ENCODE measurements at places on chromosomes 4 and X.

DNA sequence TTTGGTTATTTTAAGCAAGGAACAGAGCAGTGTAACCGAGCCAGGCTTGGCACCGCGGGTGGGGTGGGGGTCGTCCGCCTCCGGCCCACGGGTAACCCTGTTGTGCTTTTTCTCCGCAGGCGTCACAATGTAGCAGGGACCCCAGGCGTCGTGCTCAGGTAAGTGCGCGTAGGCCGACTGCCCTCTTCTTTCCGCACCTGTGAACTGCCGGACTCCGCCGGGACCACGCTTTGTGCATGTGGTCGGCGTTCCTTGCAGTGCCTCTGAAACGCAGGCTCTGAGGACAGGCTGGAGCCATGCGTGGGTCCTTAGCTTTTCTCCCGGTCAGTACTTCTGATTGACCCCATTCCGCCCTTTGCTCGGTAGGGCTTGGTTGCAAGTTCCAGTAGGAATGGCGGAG, 24.9 kb downstream of the PCGF3 start:
- no peak overlapping the region for H3K4me3 ChIP-seq
- H3K36me3 ChIP-seq, result peaks cover 34% of the 10 kb centered on the region
- no peak overlapping the region for H3K27ac ChIP-seq
- no peaks in the 10 kb centered on the region for H3K27me3 ChIP-seq
- no peak for DNase-seq

DNA sequence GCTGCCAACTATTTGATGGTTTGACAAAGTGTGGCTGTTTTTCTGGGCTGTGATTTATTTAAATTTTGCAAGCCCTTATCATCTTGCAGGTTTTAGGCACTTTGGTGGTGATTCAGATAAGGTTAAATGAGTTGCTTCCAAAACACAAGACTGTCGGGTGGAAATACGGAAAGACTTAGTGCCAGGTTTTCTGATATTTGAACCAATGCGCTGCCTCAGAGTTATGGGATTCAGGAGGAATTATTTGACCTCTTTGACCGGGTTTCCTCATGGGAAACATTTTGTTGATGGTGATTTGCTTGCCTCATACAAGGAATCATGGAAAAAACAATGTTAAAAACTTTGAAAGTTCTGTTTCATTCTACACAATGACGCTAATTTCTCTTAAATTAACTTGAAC, 136.1 kb upstream of the MAP9 start:
- H3K4me1 ChIP-seq, result no peaks in the 10 kb centered on the region
- no peak overlapping the region for H3K4me3 ChIP-seq
- no peaks in the 10 kb centered on the region for H3K27me3 ChIP-seq
- DNase-seq, result no peak
- H3K27ac ChIP-seq, result no peak overlapping the region

DNA sequence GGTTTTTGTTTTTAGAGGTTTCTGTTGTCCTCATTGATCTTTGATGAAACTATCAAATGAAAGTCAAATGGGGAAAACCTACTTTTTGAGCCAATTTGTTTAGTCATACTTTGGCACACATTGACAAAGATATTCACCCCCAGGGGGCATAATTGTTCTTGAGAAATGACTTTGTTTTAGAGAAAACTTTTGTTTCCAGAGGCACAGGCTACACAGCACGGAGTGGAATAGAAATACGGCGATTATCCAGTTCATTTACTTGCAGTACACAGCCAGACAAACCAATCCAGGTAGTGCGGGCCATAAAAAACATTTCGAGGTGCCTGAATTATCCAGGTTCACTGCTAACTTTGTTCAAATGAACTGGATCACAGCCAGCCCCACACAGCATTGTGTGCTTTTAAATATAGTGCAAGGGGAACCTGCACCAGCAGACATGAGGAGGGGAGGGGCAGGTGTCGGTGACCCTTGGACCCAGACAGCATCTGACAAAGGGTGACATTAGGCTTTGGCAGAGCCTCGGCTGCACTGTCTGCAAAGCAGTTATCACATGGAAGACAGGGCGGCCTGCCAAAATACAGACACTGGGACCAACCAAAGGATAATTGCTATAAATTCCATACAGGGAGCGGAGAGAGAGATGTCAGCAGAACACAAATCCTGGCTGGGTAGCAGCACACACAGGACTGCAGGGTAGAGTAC, 179.6 kb upstream of the NOCT start:
- H3K27me3 ChIP-seq, result no peaks in the 10 kb centered on the region
- H3K36me3 ChIP-seq, result no peaks in the 10 kb centered on the region
- H3K27ac ChIP-seq, result no peak overlapping the region
- no peaks in the 10 kb centered on the region for H3K4me1 ChIP-seq
- H3K4me3 ChIP-seq, result no peak overlapping the region

- no peaks in the 10 kb centered on the region for H3K27me3 ChIP-seq
- no peak overlapping the region for H3K27ac ChIP-seq
- H3K4me3 ChIP-seq, result no peak overlapping the region
- no peak for DNase-seq
- H3K36me3 ChIP-seq, result no peaks in the 10 kb centered on the region
- H3K4me1 ChIP-seq, result no peaks in the 10 kb centered on the region
Measured at GRCh38 chr4:4727536-4727935, 131.9 kb upstream of the MSX1 start.

DNA sequence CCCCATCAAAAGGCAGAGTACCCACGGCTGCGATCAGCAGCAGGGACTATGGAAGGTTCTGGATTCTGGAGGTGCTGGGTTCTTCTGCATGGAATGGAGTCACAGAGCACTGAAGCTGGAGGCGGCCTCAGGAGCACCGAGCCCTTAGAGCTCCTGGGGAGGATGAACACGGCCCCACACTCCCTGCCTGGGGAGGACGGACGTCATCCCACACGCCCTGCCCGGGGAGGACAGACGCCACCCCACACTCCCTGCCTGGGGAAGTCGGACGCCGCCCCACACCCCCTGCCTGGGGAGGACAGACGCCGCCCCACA, 9.9 kb downstream of the LRPAP1 start:
- no peaks in the 10 kb centered on the region for H3K4me1 ChIP-seq
- H3K27me3 ChIP-seq, result no peaks in the 10 kb centered on the region
- no peak overlapping the region for H3K27ac ChIP-seq
- no peak for DNase-seq
- H3K4me3 ChIP-seq, result no peak overlapping the region

DNA sequence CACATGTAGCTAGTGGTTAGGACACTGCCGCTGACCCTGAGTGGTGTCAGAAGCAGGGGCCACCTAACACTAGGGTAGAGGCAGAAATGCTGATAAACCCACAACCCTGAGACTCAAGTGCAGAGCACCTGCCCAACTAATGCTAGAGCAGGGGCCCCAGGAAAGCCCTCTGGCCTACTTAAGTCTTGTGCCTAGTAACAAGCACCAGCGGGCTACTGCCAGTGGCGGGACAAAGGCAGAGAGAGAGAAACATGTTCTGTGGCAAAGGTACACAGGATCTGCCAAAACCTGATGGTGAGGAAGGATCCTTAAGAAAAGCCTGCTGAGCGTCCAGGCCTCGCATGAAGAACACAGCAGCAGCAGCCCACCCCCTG, 172.4 kb downstream of the PRDM5 start:
- H3K4me3 ChIP-seq, result no peak overlapping the region
- no peak overlapping the region for H3K27ac ChIP-seq
- H3K27me3 ChIP-seq, result no peaks in the 10 kb centered on the region
- H3K36me3 ChIP-seq, result no peaks in the 10 kb centered on the region

DNA sequence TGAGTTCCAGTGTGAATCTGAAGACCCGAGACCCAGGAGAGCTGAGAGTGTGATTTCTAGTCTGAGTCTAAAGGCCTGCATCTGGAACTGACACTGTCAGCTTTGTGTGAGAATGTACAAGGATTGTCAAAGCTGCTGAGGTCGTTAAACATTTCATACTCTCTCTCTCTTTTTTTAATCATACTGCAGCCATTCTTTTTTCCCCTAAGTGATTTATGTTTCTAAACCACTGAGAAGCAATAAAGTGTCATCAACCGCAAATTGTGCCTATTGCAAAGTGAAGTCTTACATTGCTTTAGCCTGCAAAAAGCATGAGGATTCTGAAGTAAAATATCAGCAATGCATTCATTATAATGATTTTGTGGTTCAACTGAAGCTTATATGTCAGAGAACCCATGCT, 106.0 kb downstream of the ASMT start:
- no peak overlapping the region for H3K4me3 ChIP-seq
- H3K4me1 ChIP-seq, result no peaks in the 10 kb centered on the region
- H3K36me3 ChIP-seq, result no peaks in the 10 kb centered on the region
- H3K27ac ChIP-seq, result no peak overlapping the region
- DNase-seq, result no peak
- no peaks in the 10 kb centered on the region for H3K27me3 ChIP-seq

DNA sequence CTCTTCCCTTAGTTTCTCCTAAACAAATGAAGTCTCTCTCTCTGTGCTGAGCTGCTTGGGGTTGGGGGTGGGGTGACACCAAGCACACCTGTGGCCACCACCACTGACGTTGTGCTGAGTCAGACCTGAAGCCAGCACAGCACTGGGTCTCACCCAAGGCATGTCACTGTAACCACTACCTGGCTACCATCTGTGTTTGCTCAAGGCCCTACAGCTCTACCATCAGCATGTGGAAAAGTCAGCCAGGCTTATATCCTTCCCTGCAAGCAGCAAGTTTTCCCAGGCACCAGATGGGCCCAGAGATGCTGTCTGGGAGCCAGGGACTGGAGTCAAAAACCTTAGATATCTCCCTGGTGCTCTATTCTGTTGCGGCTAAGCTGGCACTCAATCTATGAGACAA, 6.9 kb downstream of the CXCL10 start:
- H3K27me3 ChIP-seq, result no peaks in the 10 kb centered on the region
- no peak for DNase-seq
- no peaks in the 10 kb centered on the region for H3K36me3 ChIP-seq
- no peak overlapping the region for H3K27ac ChIP-seq
- no peak overlapping the region for H3K4me3 ChIP-seq

DNA sequence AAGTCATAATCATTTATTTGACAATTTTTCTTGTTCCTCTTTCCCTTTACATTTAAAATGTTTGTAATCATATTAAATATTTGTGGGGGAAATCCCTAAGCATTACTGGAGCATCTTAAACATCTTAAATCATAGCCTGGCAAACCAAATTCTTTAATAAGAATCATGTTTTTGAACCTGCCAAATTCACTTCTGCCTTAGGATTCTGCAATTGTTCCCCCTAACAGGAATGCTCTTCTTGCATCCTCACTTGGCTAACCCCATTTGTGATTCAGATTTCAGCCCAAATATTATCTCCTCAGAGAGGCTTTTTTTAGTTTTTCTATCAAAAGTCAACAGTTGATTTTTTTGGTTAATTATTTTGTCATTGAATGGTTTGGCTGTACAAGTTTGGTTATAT, 241.1 kb downstream of the MAPK10 start:
- no peaks in the 10 kb centered on the region for H3K4me1 ChIP-seq
- no peaks in the 10 kb centered on the region for H3K36me3 ChIP-seq
- H3K4me3 ChIP-seq, result no peak overlapping the region
- no peak for DNase-seq
- no peak overlapping the region for H3K27ac ChIP-seq
- no peaks in the 10 kb centered on the region for H3K27me3 ChIP-seq

DNA sequence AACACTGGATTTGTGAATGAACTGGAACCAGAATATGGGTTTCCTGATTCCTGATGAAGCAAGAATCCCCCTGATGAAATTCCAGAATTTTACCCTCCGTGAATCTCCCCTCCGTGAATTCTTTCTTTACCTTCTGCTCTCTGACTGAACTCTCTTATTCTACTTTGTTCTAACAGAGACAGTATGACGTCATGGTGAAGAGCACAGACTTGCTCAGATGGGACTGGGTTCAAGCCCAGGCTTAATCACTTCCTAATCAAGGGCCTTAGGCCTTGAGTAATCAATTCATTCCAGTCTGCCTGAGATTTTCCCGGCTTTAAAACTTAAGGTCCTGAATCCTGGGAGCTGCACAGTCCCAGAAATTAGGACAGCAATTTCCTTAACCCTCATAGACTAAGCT, 64.5 kb downstream of the IQCM start:
- no peaks in the 10 kb centered on the region for H3K36me3 ChIP-seq
- H3K4me3 ChIP-seq, result no peak overlapping the region
- DNase-seq, result no peak
- no peaks in the 10 kb centered on the region for H3K4me1 ChIP-seq
- no peaks in the 10 kb centered on the region for H3K27me3 ChIP-seq
- H3K27ac ChIP-seq, result no peak overlapping the region

GRCh38 chr4:184385705-184386141, 88.6 kb downstream of the IRF2 start:
- DNase-seq, result no peak
- H3K4me3 ChIP-seq, result no peak overlapping the region
- peak overlapping the region; percentile 13 for H3K27ac ChIP-seq

DNA sequence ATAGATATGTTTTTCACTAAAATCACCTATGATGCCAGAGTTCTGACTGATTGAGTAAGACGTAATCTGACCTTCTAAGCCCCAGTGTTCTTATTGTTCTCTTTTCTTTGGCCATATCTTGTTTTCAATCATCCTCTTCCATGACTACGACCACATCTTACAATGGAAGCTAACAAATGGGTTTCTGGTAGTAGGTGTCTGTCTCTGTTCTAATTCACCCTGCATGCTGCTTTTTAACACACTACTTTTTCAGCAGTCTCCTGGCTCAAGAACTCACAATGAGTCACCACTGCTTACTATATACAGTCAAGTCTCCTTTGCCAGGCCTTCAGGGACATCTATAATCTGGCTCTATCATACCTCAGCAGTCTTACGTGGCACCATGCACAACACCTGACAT, 146.1 kb downstream of the NEXMIF start:
- H3K4me1 ChIP-seq, result no peaks in the 10 kb centered on the region
- H3K4me3 ChIP-seq, result no peak overlapping the region
- H3K27me3 ChIP-seq, result no peaks in the 10 kb centered on the region
- no peak for DNase-seq

DNA sequence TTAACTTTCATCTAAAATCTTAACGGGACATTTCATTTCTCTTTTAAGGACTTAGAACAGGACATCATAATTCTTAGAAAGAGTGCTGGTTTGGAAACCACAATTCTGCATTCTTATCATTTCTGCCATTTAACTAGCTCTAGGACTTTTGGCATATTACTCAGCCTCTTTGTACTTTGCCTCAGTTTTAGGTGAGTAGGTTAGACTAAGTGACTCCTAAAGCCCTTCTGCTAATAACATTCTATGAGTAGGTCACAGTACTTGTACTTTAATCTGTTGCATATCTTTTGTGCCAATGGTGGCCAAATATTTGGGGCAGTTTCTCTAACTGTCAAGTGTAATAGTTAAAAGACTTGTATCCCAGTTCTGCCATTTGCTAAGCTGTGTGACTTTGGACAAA, 115.4 kb upstream of the NUDT6 start:
- H3K36me3 ChIP-seq, result no peaks in the 10 kb centered on the region
- H3K4me3 ChIP-seq, result no peak overlapping the region
- no peaks in the 10 kb centered on the region for H3K4me1 ChIP-seq
- no peaks in the 10 kb centered on the region for H3K27me3 ChIP-seq
- H3K27ac ChIP-seq, result no peak overlapping the region

DNA sequence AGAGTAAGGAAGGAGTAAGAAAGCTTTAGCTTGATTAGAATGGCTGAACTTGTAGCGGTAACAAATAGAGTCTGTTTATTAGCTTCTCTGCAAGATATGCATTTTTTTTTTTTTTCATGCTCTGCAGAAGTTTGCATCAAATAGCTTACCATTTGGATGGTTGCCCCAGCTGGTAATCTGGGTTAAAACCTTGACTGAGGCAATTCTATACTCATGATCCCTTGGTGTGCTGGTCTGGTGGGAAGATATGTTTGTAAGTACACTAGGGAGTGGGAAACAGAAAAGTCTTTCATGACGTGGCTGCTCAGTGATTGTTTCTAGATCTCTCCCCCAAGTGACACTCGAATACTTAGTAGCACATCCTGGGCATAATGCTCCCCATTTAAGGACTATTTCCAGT, 32.1 kb downstream of the SEPTIN11 start:
- peaks cover 32% of the 10 kb centered on the region for H3K4me1 ChIP-seq
- no peak for DNase-seq
- no peaks in the 10 kb centered on the region for H3K27me3 ChIP-seq

Data from natural killer cell (primary cell).